NCI-H1417 (cell line): ENCODE measurements at places on chromosomes 16 and 17.

DNA sequence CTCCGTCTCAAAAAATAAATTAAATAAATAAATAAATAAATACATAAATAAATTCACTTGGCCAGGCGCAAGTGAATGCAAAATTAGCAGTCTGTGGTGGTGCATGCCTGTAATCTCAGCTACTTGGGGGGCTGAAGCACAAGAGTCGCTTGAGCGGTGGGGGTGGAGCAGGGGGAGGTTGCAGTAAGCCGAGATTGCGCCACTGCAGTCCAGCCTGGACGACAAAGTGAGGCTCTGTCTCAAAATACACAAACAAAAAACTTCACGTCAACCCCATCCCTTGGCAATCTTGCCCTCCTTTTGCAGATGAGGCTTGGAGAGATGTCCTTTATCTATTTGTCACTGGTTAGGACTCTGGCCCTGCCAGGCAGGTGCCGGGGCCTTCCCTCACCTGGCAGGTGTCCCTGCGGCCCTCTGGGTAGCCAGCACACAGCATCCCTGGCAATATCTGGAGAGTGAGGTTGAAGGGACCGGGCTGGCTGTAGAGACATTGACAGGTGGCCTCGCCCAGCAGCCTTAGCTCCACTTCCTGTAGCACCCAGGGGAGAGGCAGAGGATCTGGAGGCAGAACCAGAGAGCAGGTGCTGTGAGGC is 4.4 kb downstream of the PRSS36 start:
- DNase-seq, result no peak

DNA sequence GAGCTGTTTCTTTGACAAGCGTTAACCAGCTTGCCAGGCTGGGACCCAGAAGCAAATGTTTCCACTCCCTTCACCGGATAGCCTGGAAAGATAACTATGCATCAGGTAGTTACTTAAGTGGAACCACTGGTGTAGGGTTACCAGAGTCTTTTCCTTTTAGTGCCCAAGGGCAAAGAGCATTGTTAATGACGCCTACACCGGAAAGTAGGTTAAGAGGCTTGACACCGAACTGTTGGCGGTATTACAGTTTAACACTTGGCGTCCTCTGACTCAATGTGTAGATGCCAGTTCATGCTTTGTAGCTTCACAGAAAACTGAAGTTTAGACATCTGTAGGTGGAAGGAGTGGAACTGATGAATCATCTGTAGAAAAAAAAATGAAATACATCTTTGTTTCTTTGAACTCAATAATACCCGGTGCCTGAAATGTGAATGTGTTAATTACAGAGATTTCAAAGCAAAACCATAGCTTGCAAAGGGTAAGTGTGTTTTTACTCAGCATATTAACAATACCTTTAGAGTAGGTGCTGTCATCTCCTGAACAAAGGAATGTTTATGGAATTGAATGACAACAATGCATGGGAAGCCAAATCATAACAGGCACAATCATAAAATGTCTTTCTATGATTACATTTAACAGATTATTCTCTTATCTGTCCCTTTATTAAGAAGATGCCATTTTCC is 426.7 kb upstream of the SALL1 start:
- no peak for DNase-seq

GRCh38 chr16:31465788-31466370 is 6.1 kb upstream of the TGFB1I1 start:
- DNase-seq, result no peak

GRCh38 chr16:20910781-20911321 is 10.3 kb downstream of the LYRM1 start:
- no peak for DNase-seq

- no peak for DNase-seq
These were observed 477 bp downstream of the CFAP20 start for GRCh38 chr16:58128711-58129096.

- no peak for DNase-seq
These were observed 559.9 kb upstream of the CDH8 start for GRCh38 chr16:62596125-62596524.

- no peak for DNase-seq
These were observed 17.5 kb upstream of the SPNS2 start for GRCh38 chr17:4480929-4481898.
